ENCODE measurements at places on chromosomes 16 and 17. TPM values are rescaled to one million over a fixed set of nuclear protein-coding genes. Genes with fewer than 3 reads are reported as not detected.

Gene CRYBA1
- not detected for polyA plus RNA-seq

Gene TBC1D3G
- polyA plus RNA-seq = not detected

Gene LGALS9B
- polyA plus RNA-seq = 8.5 TPM

Gene FNDC8
- not detected for polyA plus RNA-seq

Gene SEPHS2
- 36.5 TPM for polyA plus RNA-seq

Gene PPY
- polyA plus RNA-seq = not detected

Measured in keratinocyte (primary cell).